AG09319 (cell line): ENCODE measurements at places on chromosomes 3 and 15.

GRCh38 chr3:128362026-128362965 is 104.4 kb downstream of the DNAJB8 start:
- DNase-seq = no peak

DNA sequence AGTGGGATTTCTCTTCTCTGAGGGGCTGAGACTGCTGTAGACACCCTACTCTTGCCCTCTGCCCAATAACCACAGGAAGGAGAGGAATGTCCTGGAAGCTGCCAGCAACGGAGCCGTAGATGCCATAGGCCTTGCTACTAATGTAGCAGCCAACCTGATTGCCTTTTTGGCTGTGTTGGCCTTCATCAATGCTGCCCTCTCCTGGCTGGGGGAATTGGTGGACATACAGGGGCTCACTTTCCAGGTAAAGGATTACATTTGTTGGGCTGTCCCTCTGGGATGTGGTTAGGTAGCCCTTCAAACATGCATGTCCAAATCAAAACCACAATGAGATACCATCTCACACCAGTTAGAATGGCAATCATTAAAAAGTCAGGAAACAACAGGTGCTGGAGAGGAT is 16.1 kb downstream of the SLC28A2 start:
- no peak for DNase-seq

GRCh38 chr3:125110876-125111480 is 55.2 kb upstream of the HEG1 start:
- DNase-seq = no peak

- no peak for DNase-seq
These were observed 218.3 kb downstream of the MEIS2 start for GRCh38 chr15:36882056-36882455.

- DNase-seq = no peak
These were observed 717.5 kb downstream of the AGBL1 start for GRCh38 chr15:86797135-86797534.

DNA sequence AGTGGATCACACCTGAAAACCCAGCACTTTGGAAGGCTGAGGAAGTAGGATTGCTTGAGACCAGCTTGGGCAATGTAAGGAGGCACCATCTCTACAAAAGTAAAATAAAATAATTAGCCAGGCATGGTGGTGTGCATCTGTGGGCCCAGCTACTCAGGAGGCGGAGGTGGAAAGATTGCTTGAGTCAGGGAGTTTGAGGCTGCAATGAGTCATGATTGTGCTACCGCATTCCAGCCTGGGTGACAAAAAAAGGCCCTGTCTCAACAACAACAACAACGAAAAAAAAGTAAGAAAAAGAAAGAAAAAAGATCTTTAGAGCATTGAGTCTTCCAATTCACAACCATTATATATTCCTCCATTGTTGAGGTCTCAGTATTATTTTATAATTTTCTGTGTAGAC is 192.4 kb upstream of the DPH6 start:
- DNase-seq = no peak

- no peak for DNase-seq
These were observed 14.8 kb downstream of the CLK3 start for GRCh38 chr15:74630284-74631086.
